Kidney (tissue), 22 donors: ENCODE measurements at places on chromosomes 11 and 22. TPM values are rescaled to one million over a fixed set of nuclear protein-coding genes. Genes with fewer than 3 reads are reported as not detected.

DNA sequence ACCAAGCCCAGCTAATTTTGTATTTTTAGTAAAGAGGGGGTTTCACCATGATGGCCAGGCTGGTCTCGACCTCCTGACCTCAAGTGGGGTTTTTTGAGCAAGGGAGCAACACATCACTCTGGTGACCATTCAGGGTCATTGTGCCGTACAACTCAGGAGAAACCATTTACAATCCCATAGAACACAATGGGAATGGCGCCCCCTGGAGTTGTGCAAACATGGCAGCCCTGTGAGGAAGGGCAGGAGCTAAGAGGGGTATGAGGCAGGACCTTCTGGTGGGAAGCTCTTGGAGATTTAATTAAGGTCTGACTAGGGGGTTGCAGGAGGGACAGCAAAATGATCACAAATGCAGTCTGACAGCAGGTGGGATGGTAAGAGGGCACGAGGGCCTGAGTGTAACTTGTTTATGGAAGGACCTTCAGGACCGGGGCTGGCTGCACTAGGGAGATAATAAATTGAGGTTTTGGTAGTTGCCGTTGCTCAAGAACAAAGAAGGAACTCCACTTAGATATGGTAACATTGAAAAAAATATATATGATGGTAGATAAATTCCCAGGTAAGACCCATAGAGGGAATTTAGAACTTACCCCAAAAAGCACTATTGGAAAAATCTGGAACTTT lies 9.1 kb upstream of the CSF2RB start:
- DNase-seq: peak; percentile 18

DNA sequence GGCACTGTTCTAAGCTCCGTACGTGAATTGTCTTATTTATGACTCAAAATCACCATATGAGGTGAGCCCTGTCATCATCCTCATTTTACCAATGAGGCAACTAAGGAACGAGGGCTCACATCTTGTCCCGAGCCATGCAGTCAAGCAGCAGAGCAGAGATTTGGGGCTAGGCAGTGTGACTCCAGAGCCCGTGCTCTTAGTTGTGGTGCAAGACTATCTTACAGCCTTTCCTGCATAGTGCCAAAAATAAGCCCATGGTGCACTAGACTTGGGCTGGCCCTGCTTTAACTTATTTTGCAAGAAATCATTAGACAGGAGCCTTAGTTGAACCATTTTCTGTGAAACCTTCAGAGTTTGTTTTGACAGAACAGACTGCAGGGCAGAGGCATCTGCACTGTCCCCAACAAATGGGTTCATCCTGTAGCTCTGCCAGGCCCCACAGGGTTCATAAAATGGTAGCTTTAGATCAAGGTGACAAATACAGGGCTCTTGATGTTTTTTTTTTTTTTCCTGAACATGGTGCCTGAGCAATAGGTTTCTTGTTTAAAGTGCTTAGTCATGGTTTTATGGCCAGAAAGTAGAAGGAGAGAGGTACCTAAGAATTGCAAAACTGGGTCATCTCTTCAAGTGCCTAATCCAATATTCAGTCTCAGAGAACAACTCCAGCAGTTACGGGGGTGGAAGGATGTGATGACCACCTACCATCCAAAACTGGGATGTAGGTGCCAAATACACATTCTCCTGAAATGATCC lies 56.6 kb downstream of the BMAL1 start:
- DNase-seq: no peak

DNA sequence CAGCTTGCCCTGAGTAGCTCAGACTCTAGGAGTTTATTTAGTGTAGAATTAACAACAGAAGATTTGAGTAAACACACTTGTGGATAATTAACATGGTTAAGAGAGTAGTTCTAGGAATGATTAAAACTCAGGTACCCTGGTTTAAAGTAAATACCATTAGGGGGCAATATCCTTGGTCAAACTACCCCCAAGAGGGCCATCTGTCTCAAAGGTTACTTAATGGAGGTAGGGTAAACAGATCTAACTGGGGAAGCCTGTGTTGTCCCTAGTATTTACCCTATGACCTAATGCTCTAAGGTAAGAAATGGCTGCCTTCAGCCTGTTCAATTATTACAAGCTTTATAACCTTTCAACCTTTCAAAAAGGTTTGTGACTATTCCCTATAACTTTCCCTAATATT lies 10.6 kb upstream of the GLYATL1 start:
- no peak for DNase-seq

- DNase-seq: peak; percentile 66
Measured at GRCh38 chr22:34986523-34986922, 79.4 kb upstream of the ISX start.

DNA sequence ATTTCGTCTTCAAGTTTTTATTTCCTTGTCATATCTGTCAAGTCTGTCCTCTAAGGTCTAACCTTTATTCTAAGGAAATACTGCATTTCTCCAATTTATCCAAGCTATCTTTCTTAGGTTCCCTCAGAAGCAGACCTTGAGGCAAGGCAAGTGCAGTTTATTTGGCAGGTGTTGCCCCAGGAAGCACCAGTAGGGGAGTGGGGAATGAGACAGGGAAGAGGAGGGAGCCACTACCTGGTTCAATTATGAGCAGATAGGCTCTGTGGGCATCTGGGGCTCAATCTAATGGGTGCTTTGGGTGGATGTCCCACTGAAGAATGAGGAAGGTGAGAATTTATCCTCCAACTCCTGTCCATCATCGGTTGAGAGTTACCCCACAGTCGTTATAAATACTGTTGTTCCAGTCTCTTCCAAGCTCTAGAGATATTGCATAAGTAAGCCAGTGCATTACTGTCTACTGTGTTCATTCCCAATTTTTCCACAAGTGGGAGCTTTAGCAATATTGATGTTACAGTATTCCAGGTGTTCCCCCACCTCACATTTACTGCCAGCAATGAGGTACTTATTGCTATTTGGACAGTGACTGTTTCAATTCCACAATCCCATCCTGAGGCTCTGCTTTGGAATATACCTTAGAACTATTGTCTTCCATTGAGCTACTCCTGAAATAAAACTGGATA lies 154.9 kb upstream of the CEP126 start:
- DNase-seq: no peak

DNA sequence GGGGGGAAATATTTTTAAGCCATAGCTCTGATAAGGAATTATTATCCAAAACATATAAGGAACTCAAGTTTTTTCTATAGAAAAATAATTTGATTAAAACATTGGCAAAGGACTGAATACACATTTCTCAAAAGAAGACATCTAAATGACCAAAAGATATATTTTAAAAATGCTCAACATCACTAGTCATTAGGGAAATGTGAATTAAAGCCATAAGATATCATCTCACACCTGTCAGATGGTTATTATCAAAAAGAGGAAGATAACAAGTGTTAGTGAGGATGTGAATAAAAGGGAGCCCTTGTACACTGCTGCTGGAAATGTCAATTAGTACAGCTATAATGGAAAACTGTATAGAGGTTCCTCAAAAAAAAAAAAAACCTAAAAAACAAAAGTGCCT lies 425.0 kb downstream of the DYNC2H1 start:
- no peak for DNase-seq

GRCh38 chr11:117232911-117233409 lies 489 bp downstream of the RNF214 start:
- peak; percentile 44 for DNase-seq

- no peak for DNase-seq
Measured at GRCh38 chr11:9250139-9250582, 15.0 kb downstream of the DENND5A start.

DNA sequence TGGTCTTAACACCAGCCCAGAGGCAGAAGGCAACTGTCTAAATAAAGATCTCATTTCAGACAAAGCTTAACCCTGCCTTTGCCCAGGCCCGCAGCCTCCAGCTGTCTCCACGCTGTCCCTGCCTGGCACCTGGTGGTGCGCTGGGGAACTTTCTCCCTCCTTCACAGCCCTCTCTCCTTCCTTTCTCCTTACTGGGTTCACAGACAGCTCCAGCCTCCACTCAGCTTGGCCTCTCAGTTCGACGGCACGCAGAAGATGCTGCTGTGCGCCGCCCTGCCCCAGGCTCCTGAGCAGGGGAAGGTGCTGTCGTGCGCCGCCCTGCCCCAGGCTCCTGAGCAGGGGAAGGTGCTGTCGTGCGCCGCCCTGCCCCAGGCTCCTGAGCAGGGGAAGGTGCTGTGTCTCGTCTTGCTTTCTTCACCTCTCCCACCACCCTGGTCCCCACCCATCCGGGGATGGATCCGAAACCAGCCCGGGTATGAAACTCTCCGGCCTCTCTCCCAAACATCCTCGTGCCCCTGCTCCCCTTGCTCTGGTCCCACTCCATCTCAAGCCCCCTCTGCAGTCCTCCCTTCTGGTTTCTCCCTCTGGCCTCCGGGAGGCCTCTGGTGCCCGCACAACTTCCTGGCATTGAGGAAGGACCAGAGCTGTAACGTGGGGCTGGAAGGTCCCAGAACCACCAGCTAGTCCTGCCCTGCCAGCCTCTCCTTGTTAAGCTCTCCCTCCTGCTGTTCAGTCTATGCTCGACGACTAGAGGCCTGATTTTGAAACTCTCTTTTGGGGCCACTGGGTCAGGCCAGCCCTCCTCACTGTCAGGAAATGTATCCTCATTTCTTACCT lies 22.9 kb upstream of the JAM3 start:
- peak; percentile 71 for DNase-seq

DNA sequence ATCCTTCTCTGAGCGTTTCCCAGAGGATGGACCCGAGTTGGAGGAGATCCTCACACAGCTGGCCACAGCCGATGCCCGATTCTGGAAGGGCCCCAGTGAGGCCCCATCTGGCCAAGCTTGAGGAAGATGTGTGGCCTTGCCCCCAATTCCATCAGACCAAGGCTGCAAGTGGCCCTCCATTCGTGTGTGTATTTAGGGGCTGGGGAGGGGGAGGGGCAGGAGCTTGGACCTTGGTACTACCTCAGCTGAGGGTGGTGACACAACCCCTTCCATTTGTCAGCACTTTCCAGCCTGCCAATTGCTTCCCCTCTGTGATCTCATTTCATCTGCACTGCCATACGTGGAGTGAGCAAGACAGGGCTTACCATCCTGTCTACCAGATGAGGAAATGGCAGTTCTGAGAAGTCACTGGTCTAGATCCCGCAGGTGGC lies 1.3 kb upstream of the BBS1 start:
- DNase-seq: no peak

DNA sequence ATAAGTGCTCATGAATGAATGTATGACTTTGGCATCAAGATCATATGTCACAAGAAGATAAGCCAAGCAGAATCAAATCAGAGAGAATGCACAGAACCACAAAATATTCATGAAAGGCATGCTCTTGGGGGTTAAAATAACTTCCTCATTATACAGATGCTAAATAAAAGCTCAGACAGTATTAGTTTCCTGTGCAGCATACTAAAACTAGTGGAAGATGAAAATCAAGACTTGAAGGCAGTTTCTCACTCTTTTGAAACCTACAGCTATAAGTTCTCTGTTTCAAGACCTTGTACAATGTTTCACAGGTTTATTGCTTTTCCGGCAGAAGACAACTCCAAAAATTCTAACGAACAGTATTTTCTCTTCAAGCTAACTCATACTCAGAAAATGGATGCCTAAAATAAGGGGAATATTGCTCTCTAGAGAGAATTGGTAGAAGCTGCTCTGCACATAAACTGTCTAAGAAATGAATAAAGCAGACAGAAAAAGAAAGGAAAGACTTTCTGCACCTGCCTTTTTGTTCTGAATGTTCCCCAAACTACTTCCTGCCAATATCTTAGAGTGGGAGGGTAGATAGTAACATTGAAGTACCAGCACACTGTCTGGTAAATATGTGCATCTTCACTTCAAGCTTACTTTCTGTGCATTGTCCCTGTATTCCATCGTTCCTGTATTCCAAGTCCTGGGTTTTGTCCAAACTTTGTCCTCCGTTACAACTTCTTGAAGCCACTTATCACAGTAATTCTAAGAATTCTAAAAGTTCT lies 639.4 kb upstream of the FAT3 start:
- no peak for DNase-seq

GRCh38 chr11:118623269-118623655 lies 15.8 kb downstream of the PHLDB1 start:
- no peak for DNase-seq

DNA sequence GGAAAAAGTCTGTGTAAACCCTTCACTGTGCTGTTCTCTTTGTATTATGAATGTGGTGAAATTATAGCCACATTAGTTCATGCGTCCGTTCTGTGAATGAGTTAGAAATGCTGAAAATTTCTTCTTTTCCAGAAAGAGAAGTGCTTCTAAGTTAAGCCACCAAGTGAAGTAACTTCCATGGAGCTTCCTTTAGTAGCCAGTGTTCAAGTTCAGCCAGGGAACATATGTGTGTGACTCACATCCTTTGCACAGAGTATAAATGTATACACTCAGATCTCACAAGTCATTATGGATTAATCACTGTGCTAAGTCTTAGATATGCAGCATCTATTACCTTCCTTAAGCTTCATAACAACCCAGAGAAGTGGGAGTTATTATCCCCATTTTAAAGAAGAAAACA lies 3.1 kb upstream of the MMP8 start:
- no peak for DNase-seq

DNA sequence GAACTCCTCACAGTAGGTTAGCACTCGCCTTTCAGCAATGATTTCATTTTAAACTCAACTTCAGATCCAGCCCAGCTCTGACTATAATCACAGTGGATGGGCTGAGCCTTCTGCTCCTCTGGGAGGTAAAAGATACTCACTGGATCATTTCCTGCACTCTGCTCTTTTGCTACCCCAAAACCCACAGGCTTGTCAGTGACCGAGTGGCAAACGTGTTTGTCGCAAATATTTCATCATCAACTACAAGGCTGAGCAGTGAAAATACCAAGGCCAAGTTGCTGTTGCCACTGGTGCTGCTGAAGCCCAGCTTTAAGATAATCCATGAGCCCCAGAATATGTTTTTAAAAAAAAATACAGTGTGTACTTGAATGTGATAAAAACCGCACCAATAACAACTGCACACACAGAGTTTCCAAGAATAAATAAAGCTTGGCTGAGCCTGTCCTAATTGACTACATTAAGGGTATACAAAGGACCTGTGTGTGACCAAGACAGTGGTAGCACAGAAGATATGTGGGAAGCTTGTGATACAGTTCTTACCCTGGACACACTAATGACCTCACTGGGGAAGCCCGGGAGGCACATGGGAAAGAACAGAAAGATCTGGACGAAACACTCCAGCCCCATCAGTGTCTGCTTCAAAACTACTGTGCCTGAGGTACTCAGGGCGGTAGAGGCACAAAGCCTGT lies 41.3 kb downstream of the ABTB2 start:
- no peak for DNase-seq

- DNase-seq: peak; percentile 84
Measured at GRCh38 chr11:126544108-126545056, 188.9 kb downstream of the ST3GAL4 start.

- DNase-seq: no peak
Measured at GRCh38 chr11:118979434-118979833, 7.9 kb downstream of the FOXR1 start.

- no peak for DNase-seq
Measured at GRCh38 chr22:43467216-43467940, 55.6 kb downstream of the MPPED1 start.

GRCh38 chr22:43670513-43670912 lies 141.6 kb downstream of the EFCAB6 start:
- DNase-seq: peak; percentile 52

GRCh38 chr22:45045208-45045607 lies 35.4 kb upstream of the PHF21B start:
- no peak for DNase-seq

Gene DDI1
- polyA plus RNA-seq: not detected

Gene LRRC51
- polyA plus RNA-seq: 28.9 TPM

Gene CD3D
- polyA plus RNA-seq: 1.4 TPM

Gene OR8B2
- polyA plus RNA-seq: not detected

Gene LRRN4CL
- 0.58 TPM for polyA plus RNA-seq

Gene BTBD18
- polyA plus RNA-seq: not detected

Gene NCAM1
- polyA plus RNA-seq: 1.7 TPM

Gene MUC5AC
- not detected for polyA plus RNA-seq

Gene APOA1
- polyA plus RNA-seq: 2.0 TPM

Gene LUZP2
- polyA plus RNA-seq: not detected

Gene PRDM11
- 2.9 TPM for polyA plus RNA-seq

Gene KCNJ11
- polyA plus RNA-seq: 3.6 TPM

Gene UPK3A
- polyA plus RNA-seq: not detected

Gene B3GAT3
- 66.2 TPM for polyA plus RNA-seq
